ENCODE measurements at places on chromosomes 3 and 15.

DNA sequence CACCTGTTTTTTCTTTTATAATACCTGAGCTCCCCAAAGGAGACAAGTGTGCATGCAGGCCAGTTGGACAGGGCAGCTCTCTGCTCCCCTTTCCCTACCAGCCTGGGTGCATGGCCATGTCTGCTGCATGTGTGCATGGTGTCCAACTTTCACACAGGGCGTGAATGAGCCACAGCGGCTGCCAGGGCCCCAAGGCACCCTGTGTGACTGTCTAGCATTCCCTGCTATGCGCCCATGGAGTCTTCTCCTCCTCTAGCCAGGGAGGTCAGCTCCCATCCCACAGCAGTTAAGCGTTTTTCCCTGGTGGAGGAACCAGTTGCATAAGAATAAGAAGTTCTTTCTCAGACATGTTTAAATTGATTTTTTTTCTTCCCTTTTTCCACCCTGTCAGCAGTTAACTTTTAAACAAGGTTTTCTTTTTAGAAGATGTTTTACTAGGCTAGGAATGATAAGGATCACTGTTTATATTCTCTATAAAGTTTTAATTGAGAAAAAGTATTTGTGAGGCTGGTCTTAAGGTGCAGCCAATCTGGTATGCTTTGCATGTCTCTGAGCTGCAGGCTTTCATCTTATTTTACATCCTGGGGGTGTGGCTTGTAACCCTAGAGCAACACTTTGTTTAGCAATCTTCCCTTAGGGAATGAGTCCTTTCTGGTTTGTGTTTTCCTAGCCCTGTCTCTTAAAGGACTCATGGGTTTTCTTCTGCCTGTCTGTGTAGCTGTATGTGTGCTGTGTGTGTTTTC lies 20.5 kb upstream of the OR5H1 start:
- DNase-seq, result no peak

- no peak for DNase-seq
Measured at GRCh38 chr3:74590620-74591262, 23.7 kb downstream of the CNTN3 start.

DNA sequence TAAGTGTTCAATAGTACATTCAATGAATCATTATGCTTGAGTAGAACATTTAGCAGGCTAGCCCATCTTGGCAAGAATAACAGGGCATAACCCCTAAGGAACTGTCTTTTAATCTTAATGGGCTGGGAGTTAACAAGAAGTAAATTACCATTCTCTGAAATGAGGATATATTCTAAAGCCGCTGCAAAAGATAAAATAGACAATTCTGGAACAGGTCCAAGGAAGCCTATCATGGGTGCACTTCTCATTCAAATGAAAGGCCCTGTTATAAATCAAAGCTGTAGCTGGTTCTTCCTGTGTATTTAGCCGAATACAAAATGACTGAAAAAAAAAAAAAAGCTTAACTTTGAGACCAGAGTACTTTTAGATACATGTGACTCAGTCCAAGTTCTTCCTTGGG lies 15.6 kb downstream of the MTHFS start:
- DNase-seq, result no peak

- peak; percentile 60 for DNase-seq
Measured at GRCh38 chr15:70234256-70234905, 136.7 kb upstream of the TLE3 start.

GRCh38 chr15:69576948-69577351 lies 124.3 kb downstream of the RPLP1 start:
- DNase-seq, result no peak

- no peak for DNase-seq
Measured at GRCh38 chr3:165395188-165395587, 199.0 kb upstream of the SLITRK3 start.

- DNase-seq, result no peak
Measured at GRCh38 chr15:96242761-96243160, 87.7 kb upstream of the NR2F2 start.

- peak; percentile 27 for DNase-seq
Measured at GRCh38 chr3:187777331-187777941, 32.2 kb upstream of the BCL6 start.

DNA sequence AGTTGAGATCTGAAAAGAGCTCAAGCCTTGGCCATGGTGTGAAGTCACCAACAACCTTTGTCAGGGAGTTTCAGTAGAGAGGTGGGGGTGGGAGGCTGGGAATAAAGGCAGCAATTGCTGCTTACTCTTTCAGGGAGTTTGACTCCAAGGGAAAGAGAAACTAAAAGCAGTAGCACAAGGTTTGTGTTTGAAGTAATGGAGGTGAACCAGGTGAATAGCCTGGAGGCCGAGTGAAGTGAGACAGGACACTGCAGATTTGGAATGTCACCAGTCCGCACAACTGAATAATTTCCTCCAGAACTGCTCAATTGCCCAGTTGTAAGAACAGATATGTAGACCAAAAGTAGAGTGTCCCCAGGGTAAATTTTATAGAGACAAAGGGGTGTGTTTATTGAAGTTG lies 44.1 kb downstream of the CD86 start:
- DNase-seq, result no peak

DNA sequence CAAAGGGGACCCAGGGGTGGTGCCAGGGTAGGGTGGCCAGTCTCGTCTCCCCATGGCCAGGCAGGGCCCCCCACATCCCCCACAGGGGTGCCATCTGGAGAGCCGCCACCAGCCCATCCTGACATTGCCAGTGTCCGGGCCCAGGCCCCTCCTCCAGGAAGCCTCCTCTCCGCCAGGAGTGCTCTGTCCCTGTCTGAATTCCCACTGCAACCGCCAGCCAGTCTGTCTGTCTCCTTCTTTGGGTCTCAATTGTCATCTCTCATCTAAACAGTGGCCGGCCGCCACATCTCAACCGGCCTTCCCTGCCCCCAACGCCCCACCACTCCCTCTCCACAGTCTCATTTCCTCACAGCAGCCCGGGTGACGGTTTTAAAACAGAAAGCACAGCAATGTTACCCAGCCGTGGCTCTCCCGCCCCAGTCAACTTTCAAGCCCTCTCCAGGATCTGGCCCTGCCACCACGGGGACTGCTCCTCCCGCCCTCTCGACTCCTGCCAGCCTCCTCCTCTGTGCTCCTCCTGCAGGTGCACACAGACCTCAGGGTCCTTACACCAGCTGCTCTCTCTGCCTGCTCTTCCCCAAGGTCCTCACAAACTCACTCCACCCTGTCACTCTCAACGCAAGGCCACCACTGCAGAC lies 57.0 kb downstream of the IQSEC1 start:
- DNase-seq, result no peak

- no peak for DNase-seq
Measured at GRCh38 chr3:94314218-94314883, 251.5 kb downstream of the NSUN3 start.

- DNase-seq, result peak; percentile 11
Measured at GRCh38 chr3:133460809-133461208, 61.0 kb downstream of the BFSP2 start.

DNA sequence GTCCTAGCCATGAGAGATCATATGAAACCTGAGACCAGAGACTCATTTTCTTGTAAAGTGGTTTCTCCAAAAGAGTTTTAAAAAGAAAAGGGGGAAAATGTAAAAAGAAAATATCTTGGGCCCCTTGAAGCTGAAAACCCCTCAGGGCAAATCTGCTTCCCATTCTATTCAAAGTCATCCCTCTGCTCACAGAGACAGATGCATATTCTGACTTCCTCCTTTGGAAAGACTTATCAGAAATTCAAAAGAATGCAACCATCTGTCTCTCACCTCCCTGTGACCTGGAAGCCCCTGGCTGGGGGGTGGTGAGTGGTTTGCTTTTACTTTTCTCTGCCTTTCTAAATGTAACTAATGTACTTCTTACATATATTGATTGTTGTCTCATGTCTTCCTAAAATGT lies 1154.8 kb downstream of the NSUN3 start:
- DNase-seq, result no peak

GRCh38 chr3:38207254-38208003 lies 42.1 kb downstream of the OXSR1 start:
- DNase-seq, result no peak

DNA sequence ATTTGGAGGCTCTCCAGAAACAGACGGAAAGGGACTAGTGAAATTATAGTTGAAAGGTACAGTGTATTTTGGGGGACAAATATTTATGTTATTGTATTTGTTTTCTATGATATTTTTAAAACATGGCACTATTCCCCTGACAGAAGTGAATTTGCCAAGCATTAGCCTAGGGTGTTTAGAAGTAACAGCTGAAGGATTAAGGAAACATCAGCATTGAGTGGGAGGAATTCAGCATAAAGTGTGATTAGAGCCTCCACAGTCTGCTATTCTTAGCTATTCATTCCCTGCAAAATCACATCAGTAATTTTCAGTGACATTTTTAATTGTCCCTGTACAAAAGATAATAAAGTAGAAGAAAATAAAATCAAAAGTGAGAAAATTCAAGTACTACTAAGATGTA lies 231.4 kb downstream of the ROBO2 start:
- DNase-seq, result no peak

DNA sequence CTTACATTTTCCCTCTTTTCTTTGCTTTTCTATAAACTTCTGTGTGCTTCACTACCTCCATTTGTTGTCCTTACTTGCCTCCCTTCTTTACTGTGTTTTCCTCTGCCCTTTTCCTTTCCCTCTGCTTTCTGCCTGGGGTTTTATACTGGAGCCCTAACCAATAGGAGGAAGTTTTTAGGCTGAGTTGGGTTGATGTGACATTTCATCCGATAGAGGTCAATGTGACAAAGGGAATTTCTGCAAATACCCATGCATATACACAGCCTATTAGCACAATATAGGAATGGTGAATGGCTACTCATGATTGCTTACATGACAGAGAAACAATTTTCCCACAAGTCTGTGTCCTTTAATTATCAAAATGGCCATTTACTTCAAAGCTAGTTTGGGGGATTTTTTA lies 153.0 kb upstream of the ARPP21 start:
- no peak for DNase-seq

GRCh38 chr3:105387122-105387751 lies 20.5 kb downstream of the ALCAM start:
- peak; percentile 32 for DNase-seq

- no peak for DNase-seq
Measured at GRCh38 chr3:190336516-190337189, 14.4 kb upstream of the CLDN1 start.

DNA sequence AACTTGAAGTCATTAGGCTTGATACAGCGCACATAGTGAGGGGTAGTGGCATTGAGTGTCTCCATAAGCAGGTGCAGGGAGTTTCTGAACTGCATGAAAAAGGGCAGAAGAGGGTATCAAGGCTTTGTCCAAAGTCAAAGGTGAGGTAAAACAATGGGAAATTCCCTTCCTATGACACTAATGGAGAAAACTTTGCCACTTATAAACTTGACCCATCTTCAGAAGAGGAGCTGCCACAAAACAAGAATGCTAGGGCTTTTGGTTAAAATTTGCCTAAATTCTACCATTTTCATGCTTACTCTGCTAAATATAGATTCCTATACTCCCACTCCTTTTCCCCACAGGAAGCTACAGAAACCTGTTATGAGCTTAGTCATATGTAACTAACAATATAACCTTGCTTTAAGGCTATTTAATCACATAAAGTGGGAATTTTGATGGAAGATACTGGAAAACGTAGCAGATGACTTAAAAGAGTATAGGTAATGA lies 87.5 kb upstream of the MYO5C start:
- DNase-seq, result peak; percentile 45

GRCh38 chr3:106534206-106534605 lies 665.4 kb upstream of the CBLB start:
- DNase-seq, result peak; percentile 35

DNA sequence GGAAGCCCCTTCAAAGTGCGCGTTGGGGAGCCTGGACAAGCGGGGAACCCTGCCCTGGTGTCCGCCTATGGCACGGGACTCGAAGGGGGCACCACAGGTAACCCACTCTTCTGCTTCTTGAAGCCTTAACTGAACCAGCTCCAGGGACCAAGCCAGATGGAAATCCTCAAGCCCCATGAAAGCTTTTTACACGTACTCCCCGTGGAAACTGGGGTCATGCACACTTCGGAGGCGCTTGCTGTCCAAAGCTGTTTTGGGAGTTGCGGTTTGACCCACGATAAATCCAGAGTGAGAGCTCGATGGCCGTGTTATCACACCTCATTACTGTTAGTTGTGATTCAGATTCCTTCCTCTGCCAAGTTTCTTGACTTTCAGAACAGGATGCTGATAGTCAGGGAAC lies 47.5 kb downstream of the DNASE1L3 start:
- DNase-seq, result peak; percentile 82

DNA sequence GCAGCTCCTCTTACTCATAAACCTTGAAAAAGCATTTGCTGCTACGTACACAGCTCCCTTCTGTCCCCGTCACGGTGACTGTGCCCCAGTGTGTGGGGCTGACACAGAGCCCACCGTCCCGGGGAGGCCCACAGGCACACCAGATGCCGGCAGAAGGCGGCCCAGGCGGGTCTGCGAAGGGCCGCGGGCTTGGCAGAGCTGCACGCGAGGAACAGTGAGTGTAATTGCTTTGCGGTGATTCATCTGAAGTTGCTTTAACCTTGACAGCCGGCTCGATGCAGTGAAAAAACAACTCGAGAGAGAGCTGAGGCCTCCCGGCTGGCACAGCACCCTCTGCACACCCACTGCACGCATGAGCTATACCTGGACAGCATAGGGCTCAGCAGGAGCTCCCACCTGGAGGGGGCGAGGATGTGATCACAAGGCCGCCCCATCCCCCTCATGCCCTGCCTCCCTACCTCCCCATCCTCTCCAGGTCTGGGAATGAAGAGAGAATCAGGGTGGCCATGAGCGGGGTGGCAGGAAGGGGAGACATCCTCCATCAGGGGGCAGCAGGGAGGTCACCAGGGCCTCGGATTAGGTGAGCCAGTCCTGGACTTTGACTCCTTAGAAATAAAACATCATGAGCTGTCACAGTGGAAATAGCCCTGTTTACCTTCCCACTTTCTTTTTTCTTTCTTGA lies 172.7 kb downstream of the MEGF11 start:
- peak; percentile 58 for DNase-seq

GRCh38 chr3:2850701-2851100 lies 259.5 kb downstream of the IL5RA start:
- DNase-seq, result no peak

- no peak for DNase-seq
Measured at GRCh38 chr15:49037546-49037940, 8.7 kb downstream of the SECISBP2L start.

- DNase-seq, result no peak
Measured at GRCh38 chr3:184291738-184292445, 7.1 kb upstream of the PSMD2 start.

- no peak for DNase-seq
Measured at GRCh38 chr3:26713091-26713490, 90.5 kb downstream of the LRRC3B start.

DNA sequence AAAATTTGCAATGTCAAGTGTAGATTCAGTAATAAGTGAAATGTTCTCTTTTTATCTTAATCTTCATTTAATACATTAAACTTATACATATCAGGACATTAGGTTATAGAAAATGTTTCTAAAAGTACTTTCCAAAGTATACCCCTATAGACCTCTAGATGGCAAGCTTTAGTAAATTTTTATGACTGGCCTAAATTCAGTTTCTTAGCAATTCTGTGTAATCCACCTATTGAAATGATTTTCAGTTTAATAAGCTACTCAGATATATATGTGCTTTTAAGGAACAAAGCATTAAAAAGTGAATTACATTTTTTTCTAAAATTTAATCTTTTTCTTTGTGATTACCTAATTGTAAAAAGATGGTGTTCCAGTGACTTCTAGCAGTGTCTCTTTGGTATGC lies 342.2 kb downstream of the GBE1 start:
- peak; percentile 22 for DNase-seq

- DNase-seq, result peak; percentile 86
Measured at GRCh38 chr3:73409138-73409763, 215.5 kb downstream of the PDZRN3 start.

- no peak for DNase-seq
Measured at GRCh38 chr15:74044267-74045110, 37.9 kb downstream of the GOLGA6A start.
